ENCODE measurements at places on chromosomes 2 and 18.

- DNase-seq, result no peak
Observed at GRCh38 chr18:58405107-58405898, 223.6 kb downstream of the ALPK2 start.

- no peak for DNase-seq
Observed at GRCh38 chr2:66566726-66567399, 131.9 kb downstream of the MEIS1 start.

DNA sequence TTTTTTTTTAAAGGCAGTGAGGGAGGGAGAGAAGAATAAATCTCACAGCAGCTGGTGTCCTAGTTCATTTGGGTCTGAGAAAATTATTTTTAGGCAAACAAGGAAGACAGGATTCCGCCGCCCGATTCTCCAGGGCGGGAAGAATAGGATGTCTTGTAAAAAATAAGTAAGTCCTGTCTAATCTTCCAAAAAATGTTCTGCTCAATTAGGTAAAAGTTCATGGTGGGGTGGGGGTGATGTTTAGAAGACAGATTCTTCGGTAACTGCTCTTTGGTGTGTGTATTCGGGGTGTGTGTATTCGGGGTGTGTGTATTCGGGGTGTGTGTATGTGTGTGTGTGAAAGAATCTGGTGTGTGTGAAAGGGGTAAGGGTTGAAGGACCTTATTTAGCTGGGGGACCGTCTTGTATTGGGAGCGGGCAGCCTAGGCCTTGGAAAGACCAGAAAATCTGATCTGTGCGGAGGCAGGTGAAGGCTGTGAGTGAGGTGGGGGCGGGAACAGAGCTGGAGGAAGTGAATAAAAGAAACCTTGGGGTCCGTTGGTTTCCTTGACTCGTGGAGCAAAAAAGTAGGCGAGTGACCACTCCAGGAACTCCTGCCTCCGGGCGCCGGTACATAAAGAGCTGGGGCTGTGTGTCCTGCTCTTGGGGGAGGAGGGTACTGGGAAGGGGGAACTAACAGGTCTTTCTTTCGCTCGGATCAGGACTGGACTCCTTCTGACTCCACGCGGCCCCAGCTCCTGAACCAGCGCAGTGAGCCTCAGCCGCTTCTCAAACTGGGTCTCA lies 4.4 kb upstream of the PAX3 start:
- no peak for DNase-seq

- peak; percentile 24 for DNase-seq
Observed at GRCh38 chr2:121771976-121772742, 16.7 kb downstream of the TSN start.

- no peak for DNase-seq
Observed at GRCh38 chr18:34551824-34552223, 158.3 kb upstream of the DTNA start.

DNA sequence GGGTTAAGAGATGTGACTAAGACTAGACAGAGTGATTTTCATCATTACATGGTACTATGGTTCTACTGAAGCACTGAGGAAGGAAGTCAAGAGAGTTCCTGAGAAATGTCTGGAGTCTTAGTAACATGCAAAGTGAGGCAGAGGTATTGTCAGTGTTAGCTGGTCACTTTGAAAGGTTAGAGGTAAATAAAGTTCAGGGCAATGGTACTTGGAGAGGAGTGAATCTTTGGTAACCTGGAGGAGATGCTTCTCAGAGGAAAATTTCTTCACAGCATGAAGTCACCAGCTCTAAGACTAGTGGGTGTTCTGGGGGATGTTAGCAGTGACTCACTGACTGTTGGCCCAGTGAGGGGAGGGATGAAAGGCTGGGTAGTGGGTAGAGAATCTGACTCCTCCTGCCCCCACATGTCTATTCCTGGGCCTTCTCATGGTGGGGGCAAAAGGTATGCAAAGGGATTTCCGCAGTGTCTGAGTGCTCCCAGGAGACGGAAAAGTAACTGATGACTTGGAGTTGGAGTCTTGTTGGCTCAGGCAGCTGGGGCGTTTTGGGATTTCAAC lies 23.3 kb upstream of the IL1RN start:
- no peak for DNase-seq

DNA sequence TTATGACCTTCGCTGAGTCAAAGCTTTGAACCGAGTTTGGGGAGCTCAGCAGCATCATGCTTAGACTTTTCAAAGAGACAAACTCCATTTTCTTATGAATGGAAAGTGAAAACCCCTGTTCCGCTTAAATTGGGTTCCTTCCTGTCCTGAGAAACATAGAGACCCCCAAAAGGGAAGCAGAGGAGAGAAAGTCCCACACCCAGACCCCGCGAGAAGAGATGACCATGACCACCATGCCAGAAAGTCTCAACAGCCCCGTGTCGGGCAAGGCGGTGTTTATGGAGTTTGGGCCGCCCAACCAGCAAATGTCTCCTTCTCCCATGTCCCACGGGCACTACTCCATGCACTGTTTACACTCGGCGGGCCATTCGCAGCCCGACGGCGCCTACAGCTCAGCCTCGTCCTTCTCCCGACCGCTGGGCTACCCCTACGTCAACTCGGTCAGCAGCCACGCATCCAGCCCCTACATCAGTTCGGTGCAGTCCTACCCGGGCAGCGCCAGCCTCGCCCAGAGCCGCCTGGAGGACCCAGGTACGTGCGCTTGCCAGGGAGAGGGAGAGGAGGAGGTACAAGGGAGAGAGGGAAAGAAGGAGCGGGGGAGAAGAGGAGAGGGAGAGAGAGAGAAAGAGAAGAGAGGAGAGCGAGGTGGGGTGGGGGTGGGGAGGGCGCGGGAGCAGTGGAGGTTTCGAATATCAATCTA lies at the start of gene DLX1:
Gene DLX1, plus strand, starts transcription at position 48 of the 700 bp plus-strand sequence. Its CDS starts 171 bp downstream, at position 219.
- DNase-seq, result no peak

- no peak for DNase-seq
Observed at GRCh38 chr2:16506366-16506765, 159.3 kb downstream of the CYRIA start.

GRCh38 chr2:43774617-43775016 lies 778 bp downstream of the DYNC2LI1 start:
- DNase-seq, result no peak

- no peak for DNase-seq
Observed at GRCh38 chr2:7683708-7684107, 766.5 kb downstream of the RNF144A start.

DNA sequence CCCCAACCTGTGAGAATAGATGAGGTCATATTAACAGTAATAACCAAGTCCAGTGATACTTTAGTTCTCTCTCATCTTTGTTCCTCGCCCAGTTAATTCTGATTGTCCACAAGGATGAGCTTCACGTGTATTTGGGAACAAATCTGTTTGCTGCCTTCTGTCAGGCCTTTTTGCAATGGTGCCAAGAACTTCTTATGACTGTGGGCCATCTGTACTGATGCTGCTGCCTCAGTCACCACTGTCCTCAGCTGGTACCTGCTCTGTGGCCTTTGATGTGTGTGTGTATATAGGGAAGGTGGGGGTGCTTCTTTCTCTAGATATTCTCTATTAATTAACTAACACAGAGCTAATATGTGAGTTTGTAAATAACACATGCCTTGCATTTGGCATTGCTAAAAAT lies 392.9 kb downstream of the TGIF1 start:
- DNase-seq, result no peak

- DNase-seq, result no peak
Observed at GRCh38 chr2:96916156-96916630, 46.3 kb upstream of the SEMA4C start.

DNA sequence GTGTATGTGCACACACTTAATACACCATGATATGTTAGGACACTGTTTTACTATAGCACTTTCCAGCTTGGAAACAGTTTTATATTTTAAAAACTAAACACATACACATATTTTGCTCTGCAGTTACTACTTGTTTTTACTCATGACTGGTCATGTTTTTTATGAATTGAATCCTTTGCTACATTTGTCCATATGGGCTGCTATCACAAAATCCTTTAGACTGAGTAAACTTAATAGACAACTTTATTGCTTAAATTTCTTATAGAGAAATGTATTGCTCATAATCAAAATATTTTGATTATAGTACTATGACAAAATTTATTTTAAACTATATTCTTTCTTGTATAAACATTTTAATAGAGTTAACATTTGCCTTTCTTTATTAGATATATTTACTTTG lies 314.8 kb downstream of the RBM43 start:
- no peak for DNase-seq

GRCh38 chr2:165778653-165779451 lies 15.2 kb downstream of the GALNT3 start:
- peak; percentile 22 for DNase-seq

GRCh38 chr2:197890168-197890567 lies 85.8 kb downstream of the PLCL1 start:
- peak; percentile 82 for DNase-seq

DNA sequence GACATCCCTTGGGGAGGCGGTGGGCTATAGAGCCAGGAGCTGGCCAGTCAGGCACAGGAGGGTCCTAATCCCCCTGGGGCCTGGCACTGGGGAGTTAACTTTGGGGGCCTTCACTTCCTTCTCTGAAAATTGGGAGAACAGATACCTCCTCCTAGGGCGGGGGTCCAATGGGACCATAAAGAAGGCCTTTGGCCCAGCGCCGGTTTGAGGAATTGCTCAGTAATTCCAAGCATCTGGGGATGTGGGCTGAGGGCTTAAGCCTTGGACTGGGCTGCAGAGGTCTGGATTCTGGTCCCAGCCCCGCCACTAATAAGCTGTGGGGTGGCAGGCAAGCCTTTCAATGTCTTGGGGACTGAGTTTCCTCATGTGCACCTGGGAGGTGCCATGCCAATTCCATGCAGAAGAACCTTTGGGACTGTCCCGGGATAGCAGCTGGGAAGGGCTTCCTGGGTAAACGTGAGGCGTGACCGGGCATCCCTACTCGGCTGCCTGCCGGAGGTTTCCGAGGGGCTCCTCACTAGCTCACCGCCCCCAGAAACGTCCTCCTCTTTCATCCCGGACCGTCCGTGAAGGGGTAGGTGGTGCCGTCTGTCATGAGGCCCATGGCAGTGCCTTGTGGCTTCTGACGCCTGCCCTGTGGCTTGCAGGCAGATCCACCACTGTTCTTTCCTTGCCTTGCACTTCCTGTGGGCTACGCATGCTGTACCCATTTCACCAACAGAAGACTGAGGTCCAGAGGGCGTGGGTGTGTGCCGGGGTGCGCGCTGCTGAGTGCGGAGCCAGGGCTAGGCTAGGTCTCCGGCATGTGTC lies 67.4 kb upstream of the HPCAL1 start:
- DNase-seq, result no peak

DNA sequence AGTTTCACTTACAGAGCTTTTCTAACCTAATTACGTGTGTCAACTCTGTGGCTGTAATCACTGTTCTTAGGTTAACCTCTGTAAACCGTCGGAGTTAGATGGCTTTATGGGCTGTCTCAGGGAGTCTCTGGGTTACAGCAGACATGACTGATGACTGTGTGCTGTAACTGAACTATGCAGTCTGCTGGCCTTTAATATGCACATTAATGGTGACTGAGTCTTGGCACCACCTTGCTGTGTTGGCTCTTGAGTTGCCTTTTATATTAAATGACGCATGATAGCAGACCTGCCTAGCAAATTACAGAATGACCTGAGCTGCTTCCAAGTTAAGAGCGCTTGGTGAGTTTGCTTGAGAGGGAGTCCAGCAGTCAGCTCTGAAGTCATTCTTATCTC lies 90.1 kb downstream of the ACKR3 start:
- peak; percentile 17 for DNase-seq

DNA sequence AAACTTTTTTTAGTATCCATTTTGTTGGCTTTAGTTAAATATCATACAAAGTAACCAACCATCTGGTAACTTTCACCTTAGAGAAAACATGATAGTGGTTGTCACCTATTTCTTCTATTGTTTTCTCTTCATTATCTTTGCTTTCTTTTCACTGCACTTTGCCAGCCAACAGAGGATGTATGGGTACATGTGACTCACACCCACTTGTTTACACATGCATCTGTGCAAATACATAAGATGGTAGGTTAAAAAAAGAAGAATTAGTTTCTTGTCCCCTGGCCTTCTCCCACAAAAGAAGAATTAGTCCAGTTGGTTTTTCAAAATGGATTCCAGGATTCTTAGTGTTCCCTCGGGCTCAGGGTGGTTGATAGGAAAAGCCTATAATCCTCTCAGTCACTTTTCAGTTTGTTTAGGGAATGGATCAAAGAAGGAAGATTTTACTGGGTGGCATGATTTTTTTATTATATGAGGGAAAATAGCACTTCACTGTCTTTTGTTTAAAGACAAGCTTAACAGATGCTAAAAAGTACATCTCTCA lies 46.6 kb downstream of the CDK15 start:
- DNase-seq, result no peak

Measured in fibroblast of pulmonary artery (primary cell).